ENCODE measurements at places on chromosomes 7 and 10.

GRCh38 chr10:116654816-116655215 lies 34.1 kb downstream of the PNLIPRP2 start:
- no peak for DNase-seq

- no peak for DNase-seq
These were observed 70.6 kb downstream of the CDK6 start for GRCh38 chr7:92765725-92766124.

- DNase-seq: no peak
These were observed 113.6 kb upstream of the RET start for GRCh38 chr10:42963312-42963711.

GRCh38 chr7:139714163-139714901 lies 63.5 kb downstream of the HIPK2 start:
- no peak for DNase-seq

DNA sequence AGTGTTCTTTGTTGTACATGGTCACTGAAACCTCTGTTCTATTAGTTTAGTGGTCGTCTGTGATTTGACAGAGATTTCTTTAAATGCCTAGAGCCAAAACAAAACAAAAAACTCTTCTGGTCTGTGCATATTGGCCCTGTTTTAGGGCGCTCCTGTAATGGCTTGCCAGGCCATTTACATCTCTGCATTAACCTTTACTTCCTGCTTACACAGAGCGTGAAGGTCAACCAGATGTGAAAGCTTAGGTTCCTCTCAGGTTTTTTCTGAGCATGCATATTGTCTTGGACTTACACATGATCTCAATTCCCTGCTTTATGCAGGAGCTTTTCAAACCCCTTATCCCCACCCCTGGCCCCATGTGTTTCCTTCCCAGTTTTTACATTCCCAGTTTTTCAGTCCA lies 9.6 kb downstream of the ZNF37A start:
- DNase-seq: no peak

DNA sequence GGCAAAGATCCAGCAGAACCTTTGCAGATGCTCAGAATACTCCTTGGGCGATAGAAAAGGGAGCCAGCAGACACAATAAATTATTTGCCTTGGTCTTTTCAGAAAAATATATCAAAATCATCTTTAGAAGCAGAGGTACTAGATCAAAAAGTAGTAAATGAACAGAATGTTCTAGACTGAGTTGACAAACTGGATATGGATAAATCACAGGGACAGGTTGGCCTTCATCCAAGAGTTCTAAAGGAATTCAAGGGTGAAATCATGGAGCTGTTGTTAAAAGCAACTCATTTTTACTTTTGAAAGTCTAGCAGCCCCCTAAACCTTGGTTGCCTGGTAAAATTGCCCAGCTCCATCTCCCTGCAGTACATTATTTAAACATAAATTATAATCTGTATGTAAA lies 99.1 kb downstream of the PLCE1 start:
- no peak for DNase-seq

DNA sequence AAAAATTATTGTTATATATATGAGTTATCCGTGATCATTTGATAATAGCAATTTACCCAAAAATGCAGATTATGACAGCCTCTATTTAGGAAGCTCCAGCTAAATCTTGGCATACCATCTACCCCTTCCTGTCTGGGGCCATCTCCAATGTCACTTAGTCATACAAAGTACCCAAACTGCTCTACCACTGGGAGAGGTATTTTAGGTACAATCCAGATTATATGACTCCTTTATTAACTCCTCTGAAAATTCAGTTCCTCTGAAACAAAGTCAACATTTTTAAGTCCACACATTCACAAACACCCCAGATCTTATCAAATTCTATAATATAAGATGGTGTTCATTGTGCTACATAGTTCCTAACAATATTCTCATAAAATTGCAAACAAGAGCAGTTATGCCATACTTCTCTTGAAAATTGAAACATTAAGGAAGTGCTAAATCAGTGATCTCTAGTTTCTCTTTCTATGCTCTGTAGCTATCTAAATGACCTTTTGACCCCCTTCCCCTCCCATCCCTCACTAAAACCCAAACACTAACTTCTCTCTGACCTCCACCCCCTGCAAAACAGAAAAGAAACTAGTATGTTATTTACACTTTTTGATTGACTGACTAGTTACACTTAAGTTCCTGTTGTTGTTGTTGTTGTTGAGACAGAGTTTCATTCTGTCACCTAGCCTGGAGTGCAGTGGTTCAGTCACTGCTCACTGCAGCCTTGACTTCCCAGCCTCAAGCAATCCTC lies 16.4 kb downstream of the HOXA1 start:
- no peak for DNase-seq

GRCh38 chr10:6597478-6597877 lies 17.4 kb upstream of the PRKCQ start:
- DNase-seq: no peak

- DNase-seq: no peak
These were observed 23.0 kb downstream of the GHRHR start for GRCh38 chr7:30986738-30987137.

GRCh38 chr10:5911670-5912069 lies 21.6 kb downstream of the FBH1 start:
- no peak for DNase-seq

DNA sequence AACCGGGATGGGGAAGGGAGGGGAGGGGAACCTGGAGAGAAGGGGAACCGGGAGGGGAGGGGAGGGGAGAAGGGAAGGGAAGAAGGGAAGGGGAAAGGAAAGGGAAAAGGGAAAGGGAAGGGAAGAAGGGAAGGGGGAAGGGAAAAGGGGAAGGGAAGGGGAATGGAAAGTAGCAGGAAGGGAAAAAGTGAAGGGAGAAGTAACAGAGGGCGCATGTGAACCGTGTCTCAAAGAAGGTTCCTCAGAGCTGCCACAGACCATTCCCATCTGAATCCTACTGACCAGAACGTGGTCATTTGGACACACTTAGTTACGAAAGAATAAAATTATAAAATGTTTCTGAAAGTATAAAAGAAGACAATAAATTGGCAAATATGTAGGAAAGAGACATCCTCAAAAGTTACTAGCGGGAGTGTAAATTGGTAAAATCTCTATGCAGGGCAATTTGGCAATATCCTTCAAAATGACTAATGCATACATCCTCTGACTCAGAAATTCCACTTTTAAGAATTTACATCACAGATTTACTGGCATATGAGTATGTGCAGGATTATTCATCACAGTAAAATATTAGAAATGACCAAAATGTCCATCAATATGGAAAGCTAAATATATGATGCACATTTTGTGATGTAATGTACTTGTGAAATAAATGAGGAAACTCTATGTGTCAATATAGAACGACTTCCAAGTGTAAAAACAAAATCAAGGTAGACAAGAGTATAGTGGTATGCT lies 12.9 kb downstream of the C10orf67 start:
- no peak for DNase-seq

DNA sequence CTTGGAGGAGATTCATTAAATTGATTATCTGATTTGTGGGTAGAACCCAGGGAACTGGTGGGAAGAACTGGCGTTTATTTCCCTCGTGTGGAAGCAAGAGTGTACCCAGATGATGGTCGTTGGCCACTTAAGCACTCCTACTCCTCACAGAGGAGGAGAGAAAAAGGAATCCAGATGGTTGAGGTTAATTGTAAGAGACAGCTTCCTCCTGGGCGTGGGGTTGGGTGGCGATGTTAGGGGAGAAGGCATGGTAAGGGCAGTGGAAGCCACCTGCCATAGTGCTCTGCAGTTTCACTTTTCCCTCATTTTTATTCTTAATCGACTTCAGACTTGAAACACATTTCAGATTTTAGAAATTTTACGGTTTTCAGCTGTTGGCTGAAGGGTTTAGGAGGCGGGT lies 104.1 kb downstream of the DOCK1 start:
- no peak for DNase-seq

- peak; percentile 65 for DNase-seq
These were observed 45.2 kb upstream of the BHLHA15 start for GRCh38 chr7:98165827-98166667.

GRCh38 chr7:140670343-140670935 lies 2.3 kb upstream of the ADCK2 start:
- DNase-seq: no peak

GRCh38 chr7:504221-505111 lies 15.2 kb downstream of the PDGFA start:
- no peak for DNase-seq

GRCh38 chr7:132117181-132117580 lies 459.1 kb downstream of the PLXNA4 start:
- no peak for DNase-seq

GRCh38 chr7:75039166-75039565 lies 34.4 kb downstream of the RCC1L start:
- DNase-seq: no peak

GRCh38 chr10:103917302-103918052 lies 507 bp downstream of the STN1 start:
- no peak for DNase-seq

DNA sequence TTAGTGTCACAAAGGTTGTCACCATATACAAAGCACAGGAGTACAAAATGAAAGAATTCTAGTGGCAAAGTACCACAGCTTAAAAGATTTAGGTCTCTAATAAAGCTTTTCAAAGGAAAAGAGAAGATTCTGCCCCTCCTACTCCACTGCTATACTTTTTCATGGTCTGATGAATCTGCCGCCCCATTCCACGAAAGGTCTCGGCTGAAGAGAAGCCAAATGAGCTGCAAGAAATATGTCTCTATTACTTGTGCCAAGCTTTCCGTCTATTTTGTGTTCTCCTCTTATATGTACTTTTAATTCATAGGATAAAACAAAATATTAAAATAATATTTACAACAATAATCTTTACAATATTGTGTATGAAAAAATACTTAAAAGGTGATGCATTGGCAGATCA lies 222.6 kb downstream of the ANK3 start:
- DNase-seq: no peak

GRCh38 chr7:116708248-116708647 lies 36.3 kb downstream of the MET start:
- DNase-seq: no peak

DNA sequence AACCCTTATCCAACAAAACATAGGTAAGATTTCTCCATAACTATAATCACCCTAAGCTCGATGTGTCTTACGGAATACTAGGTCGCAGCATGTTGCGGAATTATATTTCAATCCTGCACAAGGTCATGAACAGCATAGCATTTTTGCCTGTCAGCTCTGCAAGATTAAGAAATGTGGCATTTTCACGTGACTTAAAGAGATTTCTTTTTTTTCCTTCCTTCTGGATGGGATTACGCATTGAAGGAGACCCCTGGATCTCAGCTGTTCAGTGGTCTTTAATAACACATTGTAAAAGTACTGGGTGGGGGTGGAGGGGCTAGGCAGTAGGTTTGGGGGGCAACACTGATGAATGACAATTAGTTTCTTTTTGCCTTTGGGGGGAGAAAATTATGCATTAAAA lies 106.7 kb downstream of the CUBN start:
- no peak for DNase-seq

- no peak for DNase-seq
These were observed 16.1 kb upstream of the JMJD1C start for GRCh38 chr10:63481815-63482421.

DNA sequence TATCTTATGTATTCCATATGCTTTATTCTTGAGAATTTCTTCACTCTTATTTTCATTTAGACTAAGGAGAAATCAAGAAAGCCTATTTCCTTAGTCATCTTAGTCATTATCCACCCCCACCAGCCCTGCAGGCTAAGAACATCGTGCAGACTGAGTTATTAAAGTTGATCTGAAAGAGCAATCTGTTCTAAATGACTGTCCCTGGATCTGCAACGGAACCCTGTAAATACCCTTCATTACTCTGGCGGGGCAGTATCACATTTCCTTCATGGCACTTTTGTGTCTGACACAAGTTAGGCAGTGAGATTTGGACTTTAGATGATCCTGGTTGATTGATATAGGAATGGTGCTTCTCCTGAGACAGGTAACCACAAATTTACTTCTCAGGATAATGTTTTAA lies 3.5 kb upstream of the MYPN start:
- DNase-seq: no peak

DNA sequence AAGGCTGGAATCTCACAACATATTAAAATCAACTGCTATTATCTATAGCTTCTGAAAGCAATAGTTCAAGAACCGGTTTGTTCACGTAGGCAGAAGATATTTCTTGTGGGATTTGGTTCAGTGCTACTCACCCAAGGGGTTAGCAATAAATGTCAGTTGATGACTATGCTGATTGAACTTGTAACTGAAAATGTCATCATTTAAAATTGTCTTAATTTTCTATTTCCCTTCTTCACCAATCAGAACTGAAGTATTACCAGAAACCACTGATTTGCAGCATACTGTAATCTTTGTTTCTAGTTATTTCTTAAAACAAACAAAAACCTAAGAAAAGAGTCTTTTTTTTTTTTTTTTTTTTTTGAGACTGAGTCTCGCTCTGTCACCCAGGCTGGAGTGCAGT lies 46.1 kb downstream of the CPEB3 start:
- no peak for DNase-seq

GRCh38 chr7:115924411-115924810 lies 106.2 kb downstream of the TFEC start:
- DNase-seq: no peak

DNA sequence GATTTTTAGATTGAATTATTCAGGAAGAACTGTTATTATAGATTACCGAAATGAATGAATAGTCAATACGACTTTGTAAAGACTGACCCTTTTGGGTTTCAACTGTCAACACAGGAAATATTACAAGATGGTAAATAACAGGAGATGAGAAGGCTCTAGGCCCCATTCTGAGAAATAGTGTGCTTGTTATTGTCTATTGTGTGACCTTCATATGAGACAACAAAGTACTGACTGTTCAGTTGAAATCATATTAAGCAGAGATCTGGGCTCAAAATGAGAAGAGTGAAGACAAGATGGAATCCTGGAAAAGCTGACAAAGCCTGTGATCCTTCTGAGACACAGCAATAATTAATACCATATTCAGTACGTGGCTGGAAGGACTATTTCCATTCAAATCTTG lies 503.8 kb downstream of the INHBA start:
- no peak for DNase-seq
